ENCODE measurements at places on chromosomes 1 and 21.

DNA sequence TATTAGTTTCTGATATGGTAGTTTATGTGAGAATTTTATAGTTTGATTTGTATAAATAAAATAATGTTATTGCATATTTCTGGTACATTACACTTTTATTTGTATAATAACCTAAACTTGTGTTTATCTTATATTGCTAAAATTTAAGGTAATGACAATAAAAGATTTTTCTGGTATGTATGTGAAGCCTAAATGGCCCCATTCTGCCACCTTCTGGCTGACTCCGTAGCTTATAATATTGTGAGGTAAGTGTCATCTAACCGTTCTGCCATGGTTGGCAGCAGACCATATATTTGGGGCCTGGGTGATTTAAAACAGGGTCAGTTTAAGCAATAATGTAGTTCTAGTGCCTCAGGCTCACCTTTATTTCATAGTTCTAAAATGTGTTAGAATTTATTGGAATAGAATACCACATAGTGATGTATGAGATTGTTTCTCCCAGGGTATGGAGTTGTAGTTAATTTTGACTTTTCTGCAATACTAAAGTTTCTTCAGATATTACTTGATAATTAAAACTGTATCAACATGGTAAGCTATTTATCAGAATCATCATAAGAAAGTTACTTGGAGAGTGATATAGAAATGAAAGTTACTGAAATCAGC, 21.2 kb upstream of the PRKACB start:
- DNase-seq: peak; percentile 42

DNA sequence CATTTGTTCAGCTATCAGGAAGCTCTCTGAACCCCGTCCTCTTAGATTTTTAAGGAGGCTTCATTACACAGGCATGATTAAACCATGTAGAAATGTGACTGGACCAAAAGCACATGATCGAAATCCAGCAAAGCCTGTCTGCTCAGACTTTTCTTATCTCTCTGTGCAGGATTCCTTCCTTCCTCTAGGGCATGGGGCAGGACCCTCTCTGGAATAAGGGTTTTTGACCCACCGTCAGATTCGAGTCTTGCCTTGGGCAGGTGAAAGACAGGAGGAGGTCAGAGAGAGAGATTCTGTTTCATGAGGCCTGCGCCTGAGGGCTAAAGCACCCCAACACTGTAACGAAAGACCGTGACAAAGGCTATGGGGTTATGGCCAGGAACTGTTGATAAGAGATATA, 136.8 kb downstream of the RHOU start:
- DNase-seq: no peak

DNA sequence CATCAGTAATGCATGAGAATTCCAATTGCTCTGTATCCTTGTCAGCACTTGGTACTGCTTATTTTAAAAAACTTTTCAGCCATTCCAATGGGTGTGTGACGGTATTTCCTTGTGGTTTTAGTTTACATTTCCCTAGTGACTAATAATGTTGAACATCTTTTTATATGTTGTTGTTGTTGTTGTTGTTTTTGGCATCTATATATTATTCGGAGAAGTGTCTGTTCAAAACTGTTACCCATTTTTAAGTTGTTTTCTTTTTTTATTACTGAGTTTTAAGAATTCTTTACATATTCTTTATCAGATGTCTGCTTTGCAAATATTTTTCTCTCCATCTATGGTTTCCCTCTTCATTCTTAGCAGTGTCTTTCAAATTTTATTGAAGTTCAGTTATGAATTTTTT, 231.1 kb upstream of the POU3F1 start:
- DNase-seq: no peak

- no peak for DNase-seq
These were observed 11.8 kb downstream of the VAMP4 start for GRCh38 chr1:171730052-171730451.

GRCh38 chr21:36706951-36707762, 8.2 kb downstream of the SIM2 start:
- DNase-seq: no peak

- DNase-seq: no peak
These were observed 173.8 kb upstream of the USP24 start for GRCh38 chr1:55388960-55389359.

DNA sequence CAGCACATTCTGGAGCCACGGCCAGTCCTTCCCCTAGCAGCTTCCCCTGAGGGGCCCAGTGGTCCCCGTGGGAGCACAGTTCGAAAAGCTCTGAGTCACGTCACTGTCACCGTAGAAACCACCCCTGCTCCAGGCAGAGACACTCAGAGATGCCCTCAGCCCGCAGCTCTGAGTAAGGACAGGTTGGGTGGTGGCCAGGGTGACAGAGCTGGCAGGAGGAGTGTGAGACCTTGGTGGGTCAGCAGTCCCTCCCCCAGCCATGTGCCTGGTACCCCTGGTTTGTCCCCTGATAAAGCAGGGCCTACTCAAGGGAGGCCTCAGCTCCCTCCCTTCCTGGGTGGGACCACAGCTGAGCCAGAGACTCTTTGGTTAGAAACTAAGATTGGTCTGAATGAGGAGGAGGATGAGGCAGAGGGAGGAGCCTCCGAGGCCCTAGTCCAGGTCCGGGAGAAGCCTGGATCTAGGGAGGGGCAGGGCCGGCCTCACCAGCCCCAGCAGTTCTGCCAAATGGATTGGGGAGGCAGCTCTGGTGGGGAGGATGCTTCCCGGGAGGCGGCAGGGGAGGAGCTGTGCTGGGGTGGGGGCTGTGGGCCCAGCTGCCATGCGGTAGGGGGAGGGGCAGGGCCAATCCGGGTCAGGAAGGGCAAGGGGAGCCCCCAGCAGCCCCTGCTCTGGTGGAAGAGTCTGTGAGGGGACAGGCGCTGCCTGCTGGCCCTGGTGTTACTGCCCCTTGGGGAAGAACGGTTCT, 55.2 kb downstream of the SLC9A1 start:
- DNase-seq: no peak

- no peak for DNase-seq
These were observed 354.1 kb downstream of the SMYD3 start for GRCh38 chr1:246152986-246153431.

- DNase-seq: no peak
These were observed 11.0 kb downstream of the TRPM2 start for GRCh38 chr21:44364151-44365053.

DNA sequence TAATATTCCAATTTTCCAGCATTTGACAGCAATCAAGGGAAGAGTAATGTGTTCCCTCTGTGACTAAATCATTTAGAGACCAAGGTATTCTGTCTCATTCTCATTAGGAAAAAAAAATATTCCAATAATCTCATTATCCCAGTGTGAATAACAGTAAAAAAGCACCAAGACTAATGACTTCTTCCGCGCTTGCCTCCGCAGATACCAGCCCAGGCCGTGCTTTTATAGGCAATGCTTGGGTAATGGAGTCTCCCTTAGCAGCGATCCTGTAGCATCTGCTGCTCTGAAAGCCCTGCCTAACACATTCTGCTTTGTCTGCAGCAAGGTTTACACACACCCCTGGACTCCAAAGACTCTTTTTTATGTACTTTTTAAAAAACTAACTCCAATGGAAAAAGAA, 470.0 kb upstream of the CAMK1G start:
- DNase-seq: no peak

DNA sequence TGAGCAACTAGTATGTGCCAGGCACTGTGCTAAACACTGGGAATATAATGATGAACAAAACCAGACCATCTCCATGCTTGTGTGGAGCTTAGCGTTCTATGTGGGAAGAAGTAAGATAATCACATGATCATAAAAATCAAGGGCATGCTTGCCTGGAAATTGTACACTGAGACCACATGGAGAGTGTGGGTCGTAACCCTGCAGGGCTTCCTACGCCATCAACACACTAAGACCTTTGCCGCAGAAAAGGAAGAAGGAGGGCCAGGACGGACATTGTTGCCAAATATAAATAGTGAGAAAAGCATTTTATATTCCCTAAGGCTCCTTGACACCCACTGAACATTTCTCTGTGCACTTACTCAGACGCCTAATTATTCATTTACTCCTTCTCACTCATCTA, 388.1 kb upstream of the VAMP3 start:
- no peak for DNase-seq

DNA sequence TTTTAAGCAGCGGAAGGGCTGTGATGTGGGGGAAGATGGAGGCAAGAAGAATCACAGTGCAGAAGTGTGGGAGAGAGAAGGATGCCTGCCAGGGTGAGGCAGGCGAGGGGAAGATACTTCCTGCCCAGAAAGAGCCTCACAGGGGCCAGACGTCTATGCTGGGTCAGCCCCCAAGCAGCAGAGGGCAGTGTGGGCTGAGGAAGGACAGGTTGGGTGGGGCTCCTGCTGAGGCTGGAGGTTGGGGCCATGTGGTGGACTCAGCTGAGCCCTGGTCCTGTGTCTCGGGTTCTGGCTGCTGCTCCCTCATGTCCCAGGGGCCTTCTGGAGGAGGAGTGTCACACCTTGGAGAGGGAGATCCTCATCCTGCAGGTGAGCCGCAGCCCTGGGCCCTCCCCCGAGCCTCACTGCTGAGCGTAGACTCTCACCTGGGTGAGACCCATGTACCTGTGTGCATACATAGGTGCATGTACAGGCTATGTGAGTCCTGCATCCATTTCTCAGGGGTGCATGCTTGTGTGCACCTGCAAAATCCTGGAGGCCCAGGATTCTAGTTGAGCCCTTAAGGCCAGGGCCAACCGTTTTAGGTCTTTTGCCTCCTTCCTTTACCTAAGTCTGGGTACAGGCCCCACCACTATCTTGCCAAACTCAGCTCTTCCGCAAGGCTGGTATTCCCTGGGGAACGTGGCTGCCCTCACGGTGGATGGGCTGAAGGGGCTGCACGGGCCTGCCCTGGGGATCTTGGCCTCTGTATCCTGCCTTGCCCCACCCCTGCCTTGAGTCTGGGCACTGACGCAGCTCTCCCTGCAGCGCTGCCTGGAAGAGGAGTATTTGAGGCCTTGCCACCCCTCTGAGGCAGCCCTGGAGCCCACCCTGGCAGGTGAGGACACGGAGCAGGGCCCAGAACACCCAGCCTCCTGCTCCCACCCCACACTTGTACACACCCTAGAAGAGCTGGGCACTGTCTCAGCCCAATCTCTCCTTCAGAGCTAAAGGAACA, 3.7 kb downstream of the CCDC24 start:
- DNase-seq: no peak

GRCh38 chr1:40938393-40938792, 41.1 kb upstream of the CTPS1 start:
- no peak for DNase-seq

- no peak for DNase-seq
These were observed 32.8 kb upstream of the ERG start for GRCh38 chr21:38531039-38531541.

DNA sequence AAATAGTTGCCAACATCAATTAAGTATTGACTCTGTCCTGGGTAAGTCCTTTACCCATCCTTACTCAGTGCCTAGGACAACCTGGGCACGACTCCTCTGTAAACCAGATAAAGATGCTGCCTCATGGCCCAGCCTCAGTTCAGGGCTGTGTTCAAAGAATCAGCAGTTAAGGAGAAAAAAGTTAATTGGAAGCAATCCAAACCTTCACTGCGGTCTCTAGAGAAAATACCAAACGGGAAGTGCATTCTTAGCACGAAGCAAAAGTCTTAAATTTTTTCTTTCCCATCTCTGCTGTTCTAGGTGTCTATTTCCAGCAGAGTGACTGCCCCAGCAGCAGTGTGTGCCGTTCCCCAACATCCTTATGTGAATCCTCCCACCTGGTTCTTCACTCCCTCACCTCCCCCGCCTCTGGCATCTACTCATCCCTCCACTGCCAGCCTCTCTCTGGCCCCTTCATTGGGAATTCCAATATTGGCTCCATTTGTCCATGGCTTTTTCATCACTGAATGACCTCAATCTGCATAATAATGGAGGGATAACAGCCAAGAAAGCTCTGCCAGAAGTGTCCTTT, 23.2 kb downstream of the KANK4 start:
- peak; percentile 2 for DNase-seq

- no peak for DNase-seq
These were observed 100.6 kb downstream of the PLPP3 start for GRCh38 chr1:56478734-56479133.

- no peak for DNase-seq
These were observed 82.2 kb upstream of the AK4 start for GRCh38 chr1:65065524-65066418.

GRCh38 chr1:103448560-103448959, 76.9 kb upstream of the RNPC3 start:
- DNase-seq: no peak

DNA sequence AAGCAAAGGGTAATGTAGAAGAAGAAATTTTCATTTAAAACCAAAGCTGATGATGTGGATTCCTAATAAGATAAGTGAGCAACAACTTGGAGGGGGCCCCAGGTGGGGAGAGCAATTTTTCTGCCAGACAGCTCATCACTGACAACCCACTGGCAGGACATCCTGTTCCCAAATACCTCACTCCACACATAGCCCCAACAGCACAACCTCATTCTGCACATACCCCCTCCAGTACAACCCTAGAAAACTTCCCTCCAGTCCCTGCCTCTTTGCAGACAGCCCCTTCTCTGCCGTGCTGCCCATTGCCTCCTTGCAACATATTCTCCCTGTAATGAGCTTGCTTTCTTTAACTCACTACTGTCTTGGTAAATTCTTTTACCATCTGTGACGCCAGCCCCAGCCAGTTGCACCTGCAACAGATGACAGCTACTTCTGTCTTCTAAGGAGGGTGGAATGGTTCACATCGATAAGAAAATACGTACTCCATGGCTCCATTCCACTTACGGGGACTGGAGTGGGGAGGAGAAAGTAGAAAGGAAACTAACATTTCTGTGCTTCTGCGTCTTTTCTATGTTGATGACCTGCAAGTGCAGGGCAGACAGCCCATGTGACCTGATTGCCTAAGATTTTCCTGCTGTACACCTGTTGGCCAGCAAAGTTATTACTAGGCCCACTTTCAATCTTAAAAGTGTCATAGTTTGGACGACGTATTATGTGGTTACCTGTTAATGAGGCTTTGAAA, 14.7 kb downstream of the RHEX start:
- DNase-seq: no peak

- DNase-seq: peak; percentile 59
These were observed 39.0 kb downstream of the SNAP47 start for GRCh38 chr1:227774051-227774731.

- no peak for DNase-seq
These were observed 21.5 kb upstream of the DDOST start for GRCh38 chr1:20682571-20683236.

DNA sequence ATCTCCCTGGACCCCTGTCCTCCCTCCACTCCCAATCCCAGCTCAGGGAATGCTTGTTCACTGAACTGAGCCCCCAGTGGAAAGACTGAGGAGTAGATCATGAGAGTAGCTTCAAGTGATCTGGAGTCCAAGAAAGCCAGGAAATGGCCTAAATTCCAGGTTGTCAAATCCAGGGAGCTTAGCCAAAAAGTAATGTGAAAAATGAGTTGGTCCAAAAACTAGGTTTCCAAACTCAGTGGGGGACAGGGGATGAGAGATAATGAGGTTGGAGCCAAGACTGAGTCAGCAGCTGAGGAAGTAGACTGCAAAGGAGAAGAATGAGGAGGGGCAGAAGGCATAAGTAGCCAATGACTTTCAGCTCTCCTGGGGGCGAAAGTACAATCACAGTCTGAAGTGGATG, 284.1 kb upstream of the BEND5 start:
- no peak for DNase-seq

- DNase-seq: no peak
These were observed 22.3 kb upstream of the C1orf105 start for GRCh38 chr1:172398193-172398592.

Data from CD4-positive, alpha-beta memory T cell (primary cell).